ENCODE measurements at places on chromosomes 6 and 20.

GRCh38 chr20:9930142-9930541 is 91.3 kb upstream of the PAK5 start:
- no peak for DNase-seq

GRCh38 chr20:36792422-36792821 is 18.9 kb upstream of the DSN1 start:
- no peak for DNase-seq

DNA sequence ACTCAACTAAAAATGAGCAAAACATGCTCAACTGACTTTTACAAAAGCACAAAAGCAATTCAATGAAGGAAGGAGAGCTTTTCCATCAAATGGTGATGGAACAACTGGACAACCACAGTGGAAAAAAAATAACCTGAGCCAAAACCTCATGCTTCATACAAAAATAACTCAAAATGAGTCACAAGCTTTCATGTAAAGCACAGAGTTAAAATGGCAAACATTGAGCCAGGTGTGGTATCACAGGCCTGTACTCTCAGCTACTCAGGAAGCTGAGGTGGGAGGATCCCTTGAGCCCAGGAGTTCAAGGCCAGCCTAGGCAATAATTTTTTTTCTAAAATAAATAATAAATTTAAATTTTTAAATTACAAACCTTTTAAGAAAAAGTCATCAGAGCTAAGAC is 18.4 kb upstream of the HLA-G start:
- no peak for DNase-seq

GRCh38 chr6:148426317-148426977 is 83.8 kb downstream of the SASH1 start:
- DNase-seq: no peak

DNA sequence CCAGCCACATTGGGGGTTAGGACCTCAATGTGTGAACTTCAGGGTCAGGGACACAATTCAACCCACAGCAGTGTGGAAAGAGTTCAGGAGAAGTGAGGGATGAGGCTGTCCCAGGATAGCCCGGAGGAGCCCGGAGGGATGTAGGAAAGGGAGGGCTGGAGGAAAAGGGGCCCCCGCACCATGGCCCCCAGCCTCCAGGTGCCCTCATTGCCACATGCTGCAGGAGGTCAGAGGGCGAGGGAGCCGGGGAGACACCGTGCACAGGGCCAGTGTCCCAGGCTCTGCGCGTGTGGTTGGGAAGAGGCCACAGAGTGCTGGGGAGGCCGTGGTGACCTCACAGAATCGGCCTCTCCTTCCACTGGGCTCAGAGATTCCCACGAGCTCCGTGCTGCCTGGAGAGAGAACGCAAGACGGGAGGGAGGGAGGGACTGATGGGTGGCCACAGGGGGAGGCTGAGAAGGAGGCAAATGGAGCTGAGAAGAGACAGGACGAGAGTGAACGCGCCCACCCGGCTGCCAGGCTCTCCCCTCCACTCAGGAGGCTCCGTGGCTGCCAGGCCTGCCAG is 215.1 kb downstream of the DLL1 start:
- DNase-seq: no peak

DNA sequence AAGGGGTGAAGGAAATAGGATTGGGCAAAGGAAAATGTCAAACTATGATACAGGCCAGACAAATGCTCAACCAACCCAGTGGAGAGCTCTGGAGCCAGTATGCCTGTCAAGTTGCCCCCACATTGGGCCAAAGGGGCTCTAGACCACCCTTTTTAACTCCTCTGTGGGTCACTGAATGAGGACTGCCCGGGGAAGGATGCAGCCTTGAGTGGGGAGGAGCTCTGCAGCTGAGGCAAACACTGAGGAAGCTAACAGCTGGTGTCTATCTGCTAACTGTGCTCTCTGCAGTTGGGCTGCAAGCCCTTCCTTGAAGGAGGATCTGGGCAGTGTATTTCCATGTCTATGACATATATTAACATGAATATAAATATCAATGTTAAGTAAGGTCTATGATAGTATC is 98.4 kb upstream of the PRSS16 start:
- DNase-seq: no peak

DNA sequence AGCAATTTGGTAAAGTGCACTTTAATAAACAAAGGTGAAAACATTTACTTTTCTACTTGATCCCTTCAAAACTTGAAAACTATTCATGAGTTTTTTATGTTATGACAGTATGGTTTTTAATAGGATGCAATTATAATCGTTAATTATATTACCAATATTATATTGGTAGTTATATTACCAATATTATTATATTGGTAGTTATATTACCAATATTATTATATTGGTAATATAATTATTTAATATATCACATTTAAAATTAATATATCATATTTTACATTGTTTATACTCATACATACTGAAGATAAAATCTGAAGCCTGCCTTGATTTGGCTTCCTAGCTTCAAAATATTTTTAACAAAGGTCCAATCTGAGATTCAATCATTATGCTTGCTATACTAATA is 186.1 kb upstream of the THBS2 start:
- DNase-seq: no peak

Data from iPS DF 6.9 (cell line).